ENCODE measurements at places on chromosomes 2 and 18.

GRCh38 chr2:174792309-174793025 is 28.2 kb upstream of the CHRNA1 start:
- no peak for DNase-seq

DNA sequence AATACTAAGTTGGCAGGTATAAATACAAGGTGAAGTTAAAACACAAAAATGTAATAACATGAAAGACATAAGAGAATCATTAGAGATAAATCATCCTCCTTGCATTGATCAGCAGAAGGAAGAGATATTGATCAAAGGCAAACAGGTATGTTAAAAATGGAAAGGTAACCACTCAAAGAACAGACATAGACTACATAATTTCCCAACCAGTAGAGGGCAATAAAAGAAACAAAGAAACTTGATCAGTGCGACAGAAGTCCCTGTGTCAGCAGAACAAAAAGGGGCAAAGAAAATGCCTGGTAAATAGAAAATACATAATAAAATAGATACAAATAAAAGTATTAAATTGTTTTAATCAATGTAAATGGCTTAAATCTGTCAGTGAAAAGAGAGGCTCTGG is 53.6 kb downstream of the FAM228A start:
- DNase-seq, result no peak

DNA sequence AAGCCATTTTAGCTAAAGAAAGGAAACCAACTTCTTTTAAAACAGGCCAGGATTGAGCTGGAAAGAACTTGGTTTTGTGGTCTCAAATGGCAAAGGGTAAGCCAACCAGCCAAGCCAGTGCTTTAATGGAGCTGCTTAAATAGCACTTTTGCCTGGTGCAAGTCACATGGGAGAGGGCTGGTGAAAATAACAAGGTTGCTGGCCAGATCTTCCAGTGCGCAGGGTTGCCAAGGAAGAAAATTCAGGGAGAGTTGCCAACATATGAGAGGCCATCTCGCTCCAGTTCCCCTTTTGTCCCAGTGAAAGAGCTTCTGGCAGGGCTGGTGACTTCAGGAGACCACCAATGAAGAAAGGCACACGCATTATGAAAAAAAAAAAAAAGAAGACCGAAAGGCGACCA is 57.3 kb downstream of the IRS1 start:
- no peak for DNase-seq

- no peak for DNase-seq
Observed at GRCh38 chr2:226813148-226813701, 13.6 kb upstream of the IRS1 start.

DNA sequence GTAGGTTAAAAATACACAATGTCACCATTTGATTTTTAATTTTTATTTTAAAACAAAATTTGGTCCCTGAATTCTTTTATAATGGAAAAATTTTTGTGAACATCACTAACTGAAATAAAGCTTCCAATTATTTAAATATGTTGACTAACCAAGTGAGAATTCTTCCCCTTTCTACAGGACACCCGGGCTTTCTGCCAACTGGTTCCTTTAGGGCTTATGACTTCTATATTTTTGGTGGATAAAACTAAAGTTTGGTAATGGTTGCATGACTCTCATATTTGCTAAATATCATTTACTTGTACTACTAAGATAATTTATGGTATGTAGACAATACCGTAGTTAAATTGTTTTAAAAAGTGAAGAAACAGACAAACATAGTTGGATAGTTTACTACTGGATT is 291.0 kb upstream of the DOK6 start:
- no peak for DNase-seq

DNA sequence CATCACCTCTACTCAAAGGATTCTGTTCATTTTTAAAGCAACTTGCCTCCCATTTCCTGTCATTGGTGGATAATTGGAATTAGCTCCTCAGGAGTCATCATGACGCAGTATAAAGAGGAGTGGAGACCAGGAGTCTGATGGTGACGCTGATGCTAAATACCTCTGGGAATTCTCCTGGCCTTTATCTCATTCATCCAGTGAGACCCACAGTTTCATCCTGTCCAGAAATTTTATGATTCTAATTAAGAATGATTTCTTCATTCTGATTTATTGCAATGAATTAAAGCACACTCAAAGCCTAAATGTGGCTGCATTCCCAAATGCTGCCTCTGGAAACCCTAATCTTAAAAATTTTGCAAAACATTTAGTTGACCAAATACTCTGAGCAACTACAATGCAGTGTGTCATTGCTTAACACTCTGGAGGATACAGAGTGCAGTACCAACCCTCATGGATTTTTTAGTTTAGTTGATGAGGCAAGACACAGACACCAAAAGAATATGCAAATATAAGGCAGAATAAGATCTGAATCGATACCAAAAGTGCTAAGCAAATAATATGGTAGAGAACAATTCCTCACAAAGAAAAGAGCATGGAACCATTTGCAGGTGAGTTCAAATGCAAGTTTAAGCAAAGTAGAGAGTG is 236.2 kb downstream of the ETAA1 start:
- no peak for DNase-seq

- DNase-seq, result no peak
Observed at GRCh38 chr18:80107426-80107825, 1.6 kb upstream of the ADNP2 start.

- DNase-seq, result no peak
Observed at GRCh38 chr2:182733572-182733971, 17.5 kb downstream of the DNAJC10 start.

DNA sequence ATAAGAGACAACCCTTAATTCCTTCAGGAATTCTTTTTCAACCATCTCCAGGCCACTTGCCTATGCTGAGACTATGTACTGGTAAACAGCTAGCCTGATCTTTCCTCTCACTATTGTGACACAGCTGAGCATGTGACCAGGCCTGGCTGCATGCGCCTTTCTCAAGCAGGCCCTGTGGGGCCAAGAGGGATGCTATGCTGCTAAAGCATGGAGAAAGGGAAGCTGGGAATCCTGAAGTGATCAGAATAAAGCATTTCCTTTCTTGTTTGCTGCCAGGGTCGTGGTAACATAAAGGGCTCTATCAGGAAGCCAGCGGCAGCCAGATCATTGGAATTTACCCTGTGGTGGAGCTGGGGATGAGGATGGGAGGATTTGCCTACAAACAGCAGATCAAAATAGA is 29.8 kb upstream of the LCLAT1 start:
- DNase-seq, result no peak

- DNase-seq, result no peak
Observed at GRCh38 chr2:178513876-178514275, 33.6 kb downstream of the PLEKHA3 start.

- DNase-seq, result no peak
Observed at GRCh38 chr18:12597760-12598159, 60.1 kb downstream of the SPIRE1 start.

DNA sequence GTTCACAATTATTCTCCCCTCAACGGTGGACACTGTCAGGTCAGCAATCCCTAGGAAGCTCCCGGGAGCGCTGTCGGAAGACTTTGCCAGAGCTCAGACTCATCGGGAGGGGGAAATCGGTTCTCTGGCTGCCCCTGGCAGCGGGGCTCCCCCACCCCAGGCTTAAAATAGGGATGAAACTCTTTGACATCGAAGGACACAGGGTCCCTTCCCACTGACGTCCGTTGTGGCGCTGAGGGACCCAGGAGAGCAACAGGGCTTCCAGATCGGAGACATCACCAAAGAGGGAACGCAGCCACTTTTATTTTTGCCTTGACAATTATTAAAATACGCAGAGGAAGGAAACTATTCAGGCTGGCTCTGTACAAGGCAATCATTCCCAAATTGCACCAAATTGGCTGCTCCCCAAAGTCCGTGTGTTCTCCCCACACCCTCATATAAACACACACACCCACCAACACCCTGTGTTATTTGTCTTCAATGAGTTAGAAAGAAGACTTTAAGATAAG is 249.0 kb downstream of the CDH20 start:
- DNase-seq, result no peak

DNA sequence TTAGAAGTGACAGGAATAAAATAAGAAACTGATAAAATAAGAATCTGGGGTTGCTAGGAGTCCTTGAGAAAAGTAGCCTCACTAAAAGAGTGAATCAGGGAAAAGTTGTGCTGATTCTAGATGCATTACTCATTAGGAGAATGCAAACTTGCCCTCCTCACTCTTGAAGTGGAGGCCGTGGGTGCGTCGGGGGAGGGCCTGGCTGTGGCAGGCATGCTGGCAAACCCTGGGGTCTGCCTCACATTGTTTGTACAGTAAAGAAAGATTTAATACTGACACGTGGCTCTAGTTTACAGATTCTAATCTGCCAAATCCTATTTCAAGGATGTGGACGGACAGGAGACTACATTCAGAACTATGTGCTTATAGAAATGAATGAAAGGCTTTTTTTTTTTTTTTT is 41.9 kb downstream of the TANC1 start:
- no peak for DNase-seq

DNA sequence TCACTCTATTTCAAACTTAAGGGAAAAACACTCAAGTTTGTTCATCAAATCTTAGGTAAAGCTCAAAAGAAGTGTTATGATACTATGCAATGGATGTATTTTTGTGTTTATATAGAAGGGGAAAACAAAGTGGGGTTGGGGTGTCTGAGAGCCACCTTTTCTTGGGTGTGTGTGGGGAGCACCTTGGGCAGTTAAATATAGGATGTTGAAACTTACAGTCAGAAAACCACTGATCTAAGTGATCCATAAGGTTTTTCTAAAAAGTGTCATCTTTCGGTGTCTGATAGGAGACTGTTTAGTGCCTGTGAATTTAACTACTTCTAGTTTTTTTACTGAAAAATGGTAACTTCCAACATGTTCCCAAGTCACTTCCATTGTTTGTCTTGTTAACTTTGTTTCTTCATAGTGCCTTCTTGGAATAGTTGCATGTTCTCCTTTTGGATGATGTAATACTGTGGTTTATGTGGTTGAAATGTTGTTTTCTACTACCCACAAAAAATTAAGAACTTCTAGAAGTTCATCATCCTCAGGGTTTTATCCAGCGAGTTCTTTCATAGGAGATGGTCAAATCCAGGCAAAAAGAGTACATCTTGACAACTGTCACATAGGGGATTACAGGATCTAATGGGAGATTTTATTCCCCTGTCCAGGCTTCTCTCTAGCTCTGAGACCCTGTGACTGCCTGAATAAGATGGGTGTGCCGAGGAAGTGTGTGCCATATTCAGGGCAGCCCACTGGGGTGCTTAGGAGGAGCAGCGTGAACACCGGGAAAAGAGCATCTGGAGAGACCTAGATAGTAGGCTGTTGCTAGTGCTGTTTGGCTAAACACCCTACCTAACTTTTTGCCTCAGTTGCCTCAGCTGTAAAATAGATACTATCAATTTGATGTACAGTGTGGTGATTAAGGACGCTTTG is 46.2 kb downstream of the CAB39 start:
- no peak for DNase-seq

GRCh38 chr18:36153203-36153602 is 23.5 kb downstream of the ELP2 start:
- no peak for DNase-seq

DNA sequence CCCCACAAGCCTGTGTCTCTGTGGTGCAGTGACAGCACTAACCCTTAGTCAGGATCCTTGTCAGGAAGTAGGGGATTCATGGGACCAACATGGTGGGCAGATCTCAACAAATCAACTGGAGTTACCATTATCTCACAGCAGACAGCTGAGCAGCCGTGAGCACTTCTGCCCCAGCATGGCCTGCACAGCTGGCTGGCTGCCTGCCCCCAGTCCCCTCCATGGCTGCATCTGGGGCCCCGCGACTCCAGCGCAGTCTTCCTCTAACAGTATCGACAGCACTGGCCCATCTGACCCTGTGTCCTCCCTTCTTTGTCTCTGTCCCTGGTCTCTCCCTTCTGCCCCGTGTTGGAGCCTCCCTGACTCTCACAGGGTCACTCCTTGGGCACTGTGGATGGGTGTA is 4.7 kb upstream of the ADCY3 start:
- no peak for DNase-seq

DNA sequence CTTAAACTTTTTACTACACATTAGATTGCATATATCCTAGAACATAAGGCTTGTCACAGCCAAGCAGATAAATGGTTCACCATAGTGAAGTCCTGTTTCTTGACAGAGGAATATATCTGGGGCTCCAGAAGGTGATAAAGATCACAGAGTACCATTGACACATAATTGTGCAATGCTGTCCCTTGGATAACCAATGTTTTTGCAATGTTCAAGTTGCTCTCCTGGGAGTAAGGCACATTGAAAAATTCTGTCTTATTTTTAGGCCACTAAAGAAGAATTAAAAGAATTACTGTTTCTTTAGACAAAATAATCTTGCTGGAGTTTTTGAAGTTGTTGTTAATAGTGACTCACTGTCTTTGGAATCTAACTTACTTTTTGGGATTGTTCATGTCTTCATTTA is 1132.8 kb downstream of the LRP1B start:
- no peak for DNase-seq

- DNase-seq, result no peak
Observed at GRCh38 chr18:63882333-63883141, 5.0 kb upstream of the SERPINB2 start.

GRCh38 chr18:1779587-1779986 is 791.7 kb downstream of the METTL4 start:
- DNase-seq, result no peak

DNA sequence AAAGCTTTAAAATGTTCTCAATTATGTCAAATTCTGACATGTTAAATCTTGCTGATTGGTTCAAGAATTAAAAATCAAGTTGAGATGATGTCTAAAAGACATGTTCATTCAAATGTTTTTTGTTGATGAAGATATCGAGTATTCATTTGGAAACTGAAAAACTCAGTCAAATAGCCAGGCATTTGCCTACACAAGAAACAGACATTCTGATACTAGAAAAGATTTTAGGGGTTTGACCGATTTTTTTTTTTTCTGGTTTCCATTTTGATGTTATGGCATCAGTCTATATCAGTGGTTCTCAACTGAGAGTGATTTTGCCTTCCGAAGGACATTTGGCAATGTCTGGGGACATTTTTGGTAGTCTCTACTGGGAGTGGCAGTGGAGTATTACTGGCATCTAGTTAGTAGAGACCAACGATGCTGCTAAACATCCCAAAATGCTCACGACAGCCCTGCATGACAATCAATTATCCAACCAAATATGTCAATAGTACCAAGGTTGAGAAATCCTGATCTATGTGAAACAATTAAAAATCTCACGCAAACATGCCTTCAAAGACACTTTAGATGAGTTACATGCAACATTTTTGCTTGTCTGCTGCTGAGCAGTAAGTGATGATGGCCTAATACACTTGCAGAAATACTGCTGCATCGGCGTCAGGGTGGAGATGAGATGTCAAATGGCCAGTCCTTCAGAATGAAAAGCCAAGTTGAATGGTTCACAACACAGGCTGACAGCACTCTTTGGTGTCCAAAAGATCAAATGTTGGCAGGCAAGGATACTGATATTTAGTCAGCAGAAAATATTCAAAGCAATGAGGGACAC is 12.5 kb downstream of the RASGRP3 start:
- DNase-seq, result no peak
